ENCODE measurements at places on chromosomes 6 and 20.

DNA sequence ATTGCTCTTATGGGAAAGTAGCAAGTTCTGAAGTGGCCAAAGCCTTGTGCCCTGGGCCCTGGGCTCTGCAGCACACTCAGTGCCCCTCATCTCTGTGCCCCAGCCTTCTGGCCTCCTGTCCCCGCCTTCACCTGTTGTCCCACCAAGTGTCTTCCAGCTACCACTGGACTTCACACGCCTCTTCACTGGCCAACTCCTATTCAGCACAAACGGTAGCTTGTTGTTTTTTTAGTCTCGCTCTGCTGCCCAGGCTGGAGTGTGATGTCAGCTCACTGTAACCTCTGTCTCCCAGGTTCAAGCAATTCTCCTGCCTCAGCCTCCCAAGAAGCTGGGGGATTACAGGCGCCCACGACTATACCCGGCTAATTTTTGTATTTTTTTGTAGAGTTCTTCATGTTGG is 4.8 kb downstream of the CCHCR1 start:
- no peak for DNase-seq

GRCh38 chr20:61118429-61119224 is 133.4 kb upstream of the CDH4 start:
- DNase-seq: no peak

DNA sequence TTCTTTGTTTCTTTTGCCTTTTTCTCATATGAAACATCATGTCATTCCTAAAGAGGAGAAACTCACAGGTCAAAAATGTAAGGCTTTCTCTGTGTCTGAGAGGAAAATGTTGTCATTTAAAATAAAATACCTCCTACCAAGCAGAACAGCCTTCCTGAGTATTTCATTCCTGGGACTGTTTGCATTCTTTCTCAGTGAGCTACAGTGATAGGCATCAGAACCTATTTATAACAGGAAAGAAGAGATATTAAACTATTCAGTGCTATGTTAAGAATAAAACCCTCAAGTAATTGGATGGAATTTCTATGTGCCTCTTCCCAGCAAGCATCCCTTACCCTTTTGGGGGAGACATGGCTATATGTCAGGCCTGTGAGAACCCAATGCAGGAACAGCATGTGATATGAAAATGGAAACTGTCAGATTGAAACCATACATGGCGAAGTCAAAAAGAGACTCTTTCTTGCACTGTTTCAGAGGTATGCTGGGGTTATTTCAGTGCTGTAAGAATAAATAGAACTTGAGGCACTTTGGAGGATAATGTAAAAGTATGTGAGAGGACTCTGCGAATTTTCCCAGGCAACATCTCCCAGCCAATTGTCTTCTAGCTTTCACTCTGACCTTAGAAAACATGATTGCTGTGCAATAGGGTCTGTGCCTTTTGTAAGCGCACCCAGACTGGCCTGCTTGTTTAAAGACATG is 133.8 kb upstream of the CCN2 start:
- DNase-seq: no peak

GRCh38 chr6:303948-304558 is 11.8 kb downstream of the DUSP22 start:
- DNase-seq: no peak

GRCh38 chr20:24109008-24109407 is 120.4 kb upstream of the GGTLC1 start:
- DNase-seq: peak; percentile 4

DNA sequence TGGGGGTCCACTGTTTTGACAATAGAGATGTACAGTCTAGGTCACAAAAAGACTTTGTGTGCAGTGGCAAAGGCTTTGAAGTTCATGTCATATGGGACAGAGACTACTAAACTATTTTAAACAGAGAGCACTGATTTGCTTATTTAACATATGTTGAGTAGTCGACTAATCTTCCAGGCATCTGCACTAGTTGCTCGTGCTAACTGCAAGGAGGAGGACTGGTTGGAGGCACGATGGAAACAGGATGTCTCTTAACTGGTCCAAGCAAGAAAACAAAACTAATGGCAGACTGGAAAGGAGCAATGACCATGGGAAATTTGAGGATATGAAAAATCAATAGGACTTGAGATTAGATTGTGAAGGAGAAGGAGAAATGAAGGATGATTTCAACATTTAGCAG is 28.5 kb upstream of the ERVFRD-1 start:
- DNase-seq: no peak

GRCh38 chr6:139369068-139369467 is 5.4 kb downstream of the CITED2 start:
- no peak for DNase-seq

GRCh38 chr20:10672624-10673127 is 1.1 kb downstream of the JAG1 start:
- DNase-seq: no peak

- DNase-seq: no peak
These were observed 20.9 kb downstream of the EDN1 start for GRCh38 chr6:12311106-12311505.

GRCh38 chr6:34059136-34059731 is 86.7 kb downstream of the GRM4 start:
- DNase-seq: no peak

GRCh38 chr6:45710304-45710821 is 305.3 kb downstream of the CLIC5 start:
- DNase-seq: peak; percentile 60

DNA sequence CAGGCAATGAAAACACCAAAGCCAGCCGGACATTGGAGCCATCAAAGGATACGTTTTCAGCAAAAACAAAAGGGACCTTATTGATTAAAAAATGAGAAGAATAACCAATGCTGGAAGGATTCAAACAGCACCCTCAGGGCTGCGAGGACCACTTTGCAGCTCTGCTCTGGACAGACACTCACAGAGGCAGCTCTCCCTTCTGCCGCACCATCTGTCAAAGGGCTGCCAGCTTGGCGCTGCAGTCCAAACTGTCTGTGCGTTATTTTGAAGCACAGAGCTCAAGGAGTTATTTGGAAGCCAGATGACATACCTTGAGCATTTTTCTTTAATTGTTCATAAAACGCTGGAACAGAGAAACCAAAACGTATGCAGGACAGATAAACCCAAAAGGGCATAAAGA is 85.2 kb downstream of the KIF16B start:
- no peak for DNase-seq

- DNase-seq: no peak
These were observed 8.8 kb upstream of the MOG start for GRCh38 chr6:29647927-29648642.

DNA sequence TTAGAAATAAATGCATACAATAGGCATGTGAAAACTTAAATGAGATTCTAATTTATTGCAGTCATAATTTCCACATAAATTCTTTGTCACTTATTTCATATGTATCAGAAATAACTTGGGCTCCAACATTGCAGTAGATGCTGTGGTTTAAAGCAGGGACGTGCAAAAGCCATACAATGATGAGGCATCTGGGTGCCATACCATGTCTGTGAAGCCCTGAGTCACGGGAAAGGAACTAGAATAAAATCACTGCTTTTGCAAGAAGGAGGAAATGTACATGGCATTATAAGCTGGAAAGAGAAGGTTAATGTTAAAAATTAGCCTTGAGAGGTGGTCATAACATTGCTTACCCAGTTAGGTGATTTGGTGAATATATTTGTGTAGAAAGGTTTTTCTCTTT is 180.4 kb downstream of the SASH1 start:
- no peak for DNase-seq

- DNase-seq: no peak
These were observed 54.6 kb upstream of the MYO6 start for GRCh38 chr6:75694406-75694805.

DNA sequence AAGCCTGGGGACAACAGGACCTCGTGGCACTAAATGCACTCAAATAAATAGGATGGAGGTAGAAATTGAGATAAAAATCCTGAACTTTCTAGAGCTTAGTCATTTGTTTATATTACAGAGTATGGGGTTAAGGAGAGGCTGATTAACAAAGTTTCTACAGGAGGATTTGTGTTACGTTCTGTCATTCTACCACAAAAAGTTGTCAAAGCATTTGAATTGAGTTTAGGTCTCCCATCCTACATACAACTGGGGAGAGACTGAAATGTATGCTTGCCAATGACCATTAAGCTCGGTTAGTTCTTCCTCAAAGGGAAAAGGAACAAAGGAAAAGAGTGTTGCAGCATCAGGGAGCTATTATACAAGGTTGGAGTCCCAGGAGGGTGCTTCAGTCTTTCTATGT is 597.9 kb downstream of the COL12A1 start:
- no peak for DNase-seq

DNA sequence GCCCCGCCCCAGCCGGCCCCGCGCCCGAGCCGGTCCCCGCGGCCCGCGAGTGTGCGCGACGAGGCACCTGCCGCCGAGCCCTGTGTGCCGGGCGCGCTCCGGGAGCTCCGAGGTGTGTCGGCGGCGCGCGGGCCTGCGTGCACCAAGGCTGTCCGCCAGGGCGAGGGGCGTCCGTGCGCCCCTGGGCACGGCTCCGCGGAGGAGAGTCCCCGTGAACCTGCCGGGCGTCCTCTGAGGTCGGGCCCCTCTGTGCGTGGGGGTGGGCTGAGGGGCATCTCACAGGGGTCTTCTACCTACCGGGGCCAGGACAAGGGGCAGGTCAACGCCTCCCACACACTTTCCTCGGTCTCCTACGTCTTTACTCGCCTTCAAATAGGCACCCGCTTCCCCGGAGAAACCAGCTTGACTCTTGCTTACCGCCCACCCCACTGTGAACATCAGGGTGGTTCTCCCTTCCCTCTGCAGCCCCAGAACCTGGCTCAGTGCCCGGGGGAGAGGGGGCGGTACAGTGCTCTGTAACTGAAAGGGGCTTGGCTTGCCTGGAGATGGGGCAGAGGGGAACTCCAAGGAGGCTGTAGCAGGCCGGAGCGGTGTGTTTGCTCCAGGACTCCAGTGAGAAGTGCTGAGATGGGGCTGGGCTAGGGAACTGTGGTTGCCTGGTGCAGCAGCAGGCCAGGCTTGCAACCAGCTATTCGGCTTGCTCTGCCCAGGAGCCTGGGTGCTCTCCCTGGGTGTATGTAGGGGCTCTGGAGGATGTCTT is at the start of gene SAMD10:
TSS of gene SAMD10 (minus strand) at position 86 of the 760 bp plus-strand sequence. CDS start 175 bp downstream, outside the sequence.
- peak; percentile 78 for DNase-seq

- peak; percentile 38 for DNase-seq
These were observed 363.5 kb downstream of the ESR1 start for GRCh38 chr6:152170702-152171667.

GRCh38 chr6:131013495-131013894 is 49.5 kb downstream of the EPB41L2 start:
- no peak for DNase-seq

- no peak for DNase-seq
These were observed 58.3 kb upstream of the GNRH2 start for GRCh38 chr20:2984956-2985661.

DNA sequence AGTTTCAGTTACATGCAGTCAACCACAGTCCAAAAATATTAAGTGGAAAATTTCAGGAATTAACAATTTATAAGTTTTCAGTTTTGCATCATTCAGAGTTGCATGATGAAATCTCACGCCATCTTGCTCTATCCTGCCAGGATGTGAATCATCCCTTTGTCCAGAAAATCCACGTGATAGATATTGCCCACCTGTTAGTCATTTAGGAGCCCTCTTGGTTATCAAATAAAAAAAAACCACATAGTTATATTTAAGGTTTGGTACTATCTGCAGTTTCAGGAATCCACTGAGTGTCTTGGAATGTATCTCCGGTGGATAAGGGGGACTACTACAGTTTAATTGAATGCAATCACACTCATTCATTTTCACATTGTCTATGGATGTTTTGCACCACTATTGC is 1249.0 kb upstream of the CITED2 start:
- no peak for DNase-seq

DNA sequence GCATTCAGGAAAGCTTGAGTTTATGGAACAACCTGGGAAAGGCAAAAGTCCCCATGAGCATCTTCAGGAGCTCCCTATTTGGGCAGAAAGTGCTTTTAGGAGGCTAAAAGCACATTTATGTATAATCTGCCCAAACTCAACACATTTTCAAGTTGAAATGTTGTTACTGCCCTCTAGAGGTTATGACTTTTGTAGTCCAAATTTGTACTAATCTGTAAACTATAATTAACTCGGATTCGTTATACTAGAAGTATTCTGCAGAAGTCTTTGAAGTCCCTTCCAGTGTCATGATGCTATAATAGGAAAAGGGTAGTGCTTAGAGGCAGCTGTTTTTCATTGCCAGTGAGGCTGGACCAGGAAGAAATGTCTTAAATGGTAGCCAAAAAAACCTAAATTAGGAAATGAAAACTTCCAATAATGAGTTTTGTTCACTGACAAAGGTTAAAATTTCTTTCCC is 44.8 kb upstream of the EMILIN3 start:
- no peak for DNase-seq

Measured in stimulated activated CD8-positive, alpha-beta memory T cell treated with anti-CD3 and anti-CD28 coated beads, Interleukin-15, amount 100 ng/mL, for 4 hours (primary cell).